ENCODE measurements at places on chromosomes 12 and 14.

- no peak for DNase-seq
Observed at GRCh38 chr12:111685322-111685810, 390 bp downstream of the BRAP start.

GRCh38 chr12:28027947-28028724, 55.6 kb upstream of the PTHLH start:
- no peak for DNase-seq

GRCh38 chr14:25095736-25096437, 45.9 kb upstream of the STXBP6 start:
- DNase-seq, result no peak

DNA sequence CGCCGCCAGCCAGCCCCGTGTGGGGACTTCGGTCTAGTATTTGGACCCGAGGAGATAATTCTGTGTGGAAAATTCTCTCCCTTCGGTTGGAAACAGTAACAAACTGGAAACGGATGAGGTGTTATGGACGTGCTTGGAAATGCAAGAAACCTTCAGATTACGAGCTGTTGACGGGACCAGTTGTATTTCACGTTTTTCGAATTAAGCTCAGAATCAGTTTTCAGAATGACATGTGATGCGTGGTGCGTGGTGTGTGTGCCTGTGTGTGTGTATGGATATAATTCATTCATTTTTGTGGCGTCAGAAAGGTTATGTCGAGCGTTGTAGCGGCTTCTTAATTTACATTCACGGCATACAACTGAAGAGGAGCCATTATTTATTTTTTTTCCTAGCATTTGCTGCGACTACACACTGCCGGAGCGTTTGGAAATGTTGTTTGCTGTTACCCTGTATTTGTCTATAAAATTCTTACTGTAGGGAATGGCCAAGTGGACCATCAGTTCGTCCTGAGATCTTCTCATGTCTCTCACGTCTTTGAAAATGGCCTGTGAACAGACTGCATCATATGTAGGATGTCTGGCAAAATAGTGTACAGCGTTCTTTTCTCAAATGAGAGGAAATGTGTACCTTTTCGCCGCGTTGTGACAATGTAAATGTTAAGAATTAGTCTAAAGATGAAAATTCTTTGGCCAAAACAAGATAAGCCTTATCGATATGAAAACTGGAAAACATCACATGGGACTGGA, 1.3 kb downstream of the TRAF3 start:
- DNase-seq, result no peak

DNA sequence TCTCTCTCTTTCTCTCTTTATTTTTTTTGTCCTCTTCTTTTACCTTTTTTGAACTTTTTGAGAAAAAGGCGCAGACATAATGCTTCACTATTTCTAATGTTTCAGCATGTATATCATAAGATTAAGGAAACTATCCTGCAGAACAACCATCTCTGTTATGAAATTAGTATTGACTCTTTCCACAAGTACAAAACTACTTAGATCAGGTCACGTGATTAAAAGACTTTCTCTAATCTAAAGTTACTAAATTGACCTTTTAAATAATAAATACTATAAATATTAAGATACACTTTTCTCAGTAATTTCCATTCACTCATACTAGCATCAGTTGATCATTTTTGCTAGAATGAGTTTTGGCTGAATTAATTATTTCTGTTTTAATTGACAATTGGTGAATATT, 844.5 kb upstream of the LRFN5 start:
- no peak for DNase-seq

- DNase-seq, result no peak
Observed at GRCh38 chr14:50344116-50344775, 32.1 kb downstream of the DMAC2L start.

GRCh38 chr12:118981285-118982211, at the start of gene SRRM4:
Gene SRRM4, plus strand, starts transcription at chr12:118981541. Its CDS starts 342 bp downstream, at chr12:118981883.
- no peak for DNase-seq

- peak; percentile 43 for DNase-seq
Observed at GRCh38 chr14:101353422-101353821, 207.9 kb upstream of the DIO3 start.

DNA sequence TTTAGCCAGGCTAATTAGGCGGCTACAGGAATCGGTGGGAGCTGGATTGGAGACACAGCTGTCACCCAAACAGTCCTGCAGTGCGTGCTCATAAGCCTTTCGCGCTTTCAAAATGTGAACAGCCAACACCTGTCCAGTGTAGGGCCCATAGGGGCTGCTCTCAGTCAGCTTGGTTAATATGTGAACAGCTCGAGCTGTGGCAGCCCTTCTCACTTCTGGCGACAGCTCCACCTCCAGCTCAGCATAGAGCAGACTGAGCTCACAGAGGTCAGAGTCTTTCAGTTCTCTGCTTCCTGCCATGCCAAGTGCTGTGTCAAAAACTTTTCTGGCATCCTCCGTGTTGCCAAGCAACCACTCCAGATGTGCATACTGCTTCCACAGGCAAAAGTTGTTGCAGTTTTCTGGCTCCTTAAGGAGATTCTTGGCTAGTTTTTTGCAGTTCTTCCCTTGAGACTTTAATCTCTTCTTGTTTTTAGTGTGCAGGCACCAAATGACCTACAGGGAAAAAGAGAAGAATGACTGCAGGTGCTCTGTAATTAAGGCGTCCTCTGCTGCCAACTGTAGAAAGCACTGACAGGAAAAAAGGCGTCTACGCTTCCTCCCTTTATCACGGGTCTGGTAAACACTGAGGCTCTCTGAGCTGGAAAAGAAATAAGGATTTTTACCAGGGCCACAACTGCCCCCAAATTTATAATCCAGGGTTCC, 32.5 kb downstream of the PSMC1 start:
- no peak for DNase-seq
